Central memory CD4-positive, alpha-beta T cell (primary cell): ENCODE measurements at places on chromosomes 7 and 10.

- DNase-seq = no peak
Measured at GRCh38 chr7:35617041-35617440, 77.9 kb downstream of the HERPUD2 start.

GRCh38 chr10:60008816-60009215, 102.5 kb upstream of the CCDC6 start:
- DNase-seq = no peak

GRCh38 chr7:107854989-107855388, 36.0 kb upstream of the DLD start:
- DNase-seq = no peak

DNA sequence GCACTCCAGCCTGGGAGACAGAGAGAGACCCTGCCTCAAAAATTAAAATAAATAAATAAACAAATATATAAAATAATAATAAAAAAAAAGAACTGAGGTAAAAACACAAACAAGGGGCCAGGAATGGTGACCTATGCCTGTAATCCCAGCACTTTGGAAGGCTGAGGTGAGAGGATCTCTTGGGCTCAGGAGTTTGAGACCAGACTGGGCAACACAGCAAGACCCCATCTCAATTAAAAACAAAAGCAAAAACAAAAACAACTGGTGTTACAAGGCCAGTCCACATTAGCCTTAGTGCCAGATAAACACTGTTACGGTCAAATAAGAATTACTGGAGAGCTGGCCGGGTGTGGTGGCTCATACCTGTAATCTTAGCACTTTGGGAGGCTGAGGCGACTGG, 5.6 kb downstream of the POLR3A start:
- no peak for DNase-seq

DNA sequence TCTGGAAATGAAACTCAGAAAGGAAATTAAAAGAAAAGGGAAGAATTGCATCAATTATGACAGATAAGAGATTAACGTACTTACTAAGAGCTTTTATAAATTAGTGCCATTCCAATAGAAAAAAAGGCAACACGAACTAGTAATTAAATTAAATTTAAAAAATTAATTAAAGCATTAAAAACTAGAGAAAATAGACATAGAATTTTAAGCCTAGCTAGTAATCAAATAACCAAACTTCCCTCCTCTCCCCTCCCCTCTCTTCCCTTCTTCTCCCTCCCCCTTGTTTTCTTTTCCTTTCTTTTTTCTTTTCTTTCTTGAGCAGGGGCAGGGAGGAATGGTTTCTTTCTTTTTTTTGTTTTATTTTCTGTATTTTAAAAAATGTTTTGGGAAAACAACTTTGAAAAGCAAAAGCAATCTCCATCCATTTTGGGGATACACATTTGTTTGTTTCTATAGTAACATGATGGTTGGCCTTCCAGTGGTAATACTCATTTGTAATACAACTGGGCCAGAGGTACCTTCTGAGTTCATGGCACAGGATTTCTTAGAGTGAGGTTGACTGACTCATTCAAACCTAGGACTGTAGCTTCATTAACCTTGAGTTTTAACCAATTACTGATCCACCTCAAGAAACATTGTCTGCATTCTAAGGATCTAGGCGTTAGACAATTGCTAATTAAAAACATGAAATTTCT, 132.6 kb downstream of the ST7 start:
- DNase-seq = no peak

DNA sequence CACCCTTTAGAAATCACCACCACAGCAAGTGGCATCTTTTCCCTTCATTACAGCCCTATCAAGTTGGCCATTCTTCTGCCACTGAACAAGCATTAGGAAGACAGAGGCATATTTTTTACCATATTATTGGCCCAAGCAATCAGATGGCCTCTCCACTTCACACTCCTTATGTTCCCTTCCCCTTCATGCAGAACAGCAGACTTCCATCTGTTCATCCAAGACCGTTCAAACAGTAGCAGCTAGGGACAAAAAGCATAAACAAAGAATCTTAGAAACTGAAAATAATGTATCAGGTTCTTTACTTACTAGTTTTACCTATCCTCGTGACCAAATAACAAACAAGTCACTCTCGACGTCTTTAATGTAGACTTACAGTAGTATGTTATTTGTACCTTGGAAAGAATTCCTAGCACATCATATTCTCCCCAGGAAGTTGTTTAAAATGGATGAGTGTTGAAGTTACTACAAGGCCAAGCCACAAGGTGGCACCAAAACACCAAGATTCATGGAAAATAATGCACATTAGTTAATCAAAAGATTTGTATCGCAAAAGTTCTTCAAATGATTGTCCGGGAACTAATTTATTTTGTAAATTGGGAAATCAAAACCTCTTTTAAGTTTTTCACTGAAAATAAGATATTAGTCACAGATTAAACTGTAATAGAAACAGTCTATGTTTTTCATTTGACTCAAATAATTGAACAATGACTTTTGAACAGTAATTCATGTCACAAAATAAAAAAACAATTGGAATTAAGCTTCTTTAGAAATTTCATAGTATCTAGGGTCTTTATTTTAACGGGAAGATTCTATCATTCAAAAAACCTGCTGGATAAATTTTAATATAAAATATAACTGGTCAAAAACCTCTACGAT, 112.1 kb downstream of the VPS41 start:
- peak; percentile 29 for DNase-seq

DNA sequence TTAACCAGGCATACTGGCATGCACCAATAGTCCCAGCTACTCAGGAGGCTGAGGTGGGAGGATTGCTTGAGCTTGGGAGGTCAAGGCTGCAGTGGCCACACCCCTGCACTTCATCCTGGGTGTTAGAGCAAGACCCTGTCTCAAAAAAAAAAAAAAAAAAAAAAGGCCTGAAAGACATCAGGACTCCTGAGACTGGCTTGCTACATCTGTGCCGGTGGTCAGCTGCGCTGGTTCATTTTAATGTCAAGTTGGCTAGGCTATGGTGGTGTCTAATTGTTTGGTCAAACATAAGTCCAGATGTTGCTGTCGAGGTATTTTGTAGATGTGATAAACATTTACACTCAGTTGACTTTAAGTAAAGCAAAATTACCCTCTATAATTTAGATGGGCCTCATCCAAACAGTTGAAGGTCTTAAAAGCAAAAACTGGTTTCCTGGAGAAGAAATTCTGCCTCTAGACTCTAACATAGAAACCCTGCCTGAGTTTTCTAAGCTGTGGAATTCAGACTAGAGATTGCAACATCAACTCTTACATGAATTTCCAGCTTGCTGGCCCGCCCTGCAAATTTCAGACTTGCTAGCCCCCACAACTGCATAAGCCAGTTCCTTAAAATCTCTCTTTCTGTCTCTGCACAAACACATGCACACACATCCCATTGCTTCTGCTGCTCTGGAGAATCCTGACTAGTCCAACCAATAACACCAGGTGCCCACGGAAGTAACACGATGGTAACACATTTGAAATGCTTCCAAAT, 18.2 kb downstream of the MYOF start:
- no peak for DNase-seq

DNA sequence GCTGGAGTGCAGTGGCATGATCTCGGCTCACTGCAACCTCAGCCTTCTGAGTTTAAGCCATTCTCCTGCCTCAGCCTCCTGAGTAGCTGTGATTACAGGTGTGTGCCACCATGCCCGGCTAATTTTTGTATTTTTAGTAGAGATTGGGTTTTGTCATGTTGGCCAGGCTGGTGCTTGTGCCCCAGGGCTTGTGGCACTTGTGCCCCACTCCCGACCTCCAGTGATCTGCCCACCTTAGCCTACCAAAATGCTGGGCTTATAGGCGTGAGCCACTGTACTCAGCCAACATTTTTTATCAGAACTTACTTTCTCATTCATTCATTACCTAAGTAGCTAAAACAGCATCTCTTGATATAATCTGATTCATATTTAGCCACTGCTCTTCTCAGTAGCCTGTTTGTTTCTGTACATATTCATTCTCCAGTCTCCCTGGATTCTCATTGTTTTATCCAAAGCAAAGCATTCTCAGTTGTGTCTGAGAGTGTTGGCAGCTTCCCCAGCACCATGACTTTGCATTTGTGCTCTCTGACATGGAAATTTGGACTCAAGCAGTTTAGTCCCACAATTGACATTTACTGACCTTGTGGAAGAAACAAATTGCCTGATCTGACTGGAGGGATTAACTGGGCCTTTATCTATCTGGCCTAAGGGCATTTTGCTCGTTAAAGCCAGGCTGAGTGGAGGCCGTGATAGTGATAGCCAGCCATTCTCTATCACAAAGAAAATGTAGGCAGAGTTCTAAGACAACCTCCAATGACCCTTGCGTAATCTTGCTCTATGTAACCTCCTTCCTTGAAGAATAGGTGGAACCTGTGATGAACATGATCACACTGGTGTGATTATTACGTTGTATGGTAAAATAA, 44.9 kb downstream of the AKR1B15 start:
- DNase-seq = no peak

- DNase-seq = no peak
Measured at GRCh38 chr7:41732843-41733306, 30.0 kb upstream of the INHBA start.

DNA sequence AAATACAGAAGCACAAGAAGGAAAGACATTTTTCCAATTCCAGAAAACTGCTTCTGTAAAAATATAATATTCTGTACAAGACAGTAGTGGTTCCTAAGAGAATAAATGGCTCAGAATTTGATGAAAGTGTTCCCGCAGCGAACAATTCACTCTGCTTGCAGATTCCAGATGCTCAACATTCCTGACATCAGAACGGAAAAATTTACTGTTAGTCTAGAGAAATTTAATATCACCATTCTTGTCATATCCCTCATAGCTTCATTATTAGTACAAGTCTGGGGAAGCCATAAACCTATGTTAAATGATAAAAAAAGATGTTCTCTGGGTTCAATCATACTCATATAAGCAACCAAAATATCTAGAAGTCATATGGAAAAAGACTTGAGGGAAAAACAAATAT, 83.6 kb downstream of the MPP7 start:
- DNase-seq = no peak

- DNase-seq = no peak
Measured at GRCh38 chr7:29066641-29067040, 79.7 kb downstream of the CPVL start.

- DNase-seq = no peak
Measured at GRCh38 chr7:106737202-106737562, 76.2 kb upstream of the CCDC71L start.

DNA sequence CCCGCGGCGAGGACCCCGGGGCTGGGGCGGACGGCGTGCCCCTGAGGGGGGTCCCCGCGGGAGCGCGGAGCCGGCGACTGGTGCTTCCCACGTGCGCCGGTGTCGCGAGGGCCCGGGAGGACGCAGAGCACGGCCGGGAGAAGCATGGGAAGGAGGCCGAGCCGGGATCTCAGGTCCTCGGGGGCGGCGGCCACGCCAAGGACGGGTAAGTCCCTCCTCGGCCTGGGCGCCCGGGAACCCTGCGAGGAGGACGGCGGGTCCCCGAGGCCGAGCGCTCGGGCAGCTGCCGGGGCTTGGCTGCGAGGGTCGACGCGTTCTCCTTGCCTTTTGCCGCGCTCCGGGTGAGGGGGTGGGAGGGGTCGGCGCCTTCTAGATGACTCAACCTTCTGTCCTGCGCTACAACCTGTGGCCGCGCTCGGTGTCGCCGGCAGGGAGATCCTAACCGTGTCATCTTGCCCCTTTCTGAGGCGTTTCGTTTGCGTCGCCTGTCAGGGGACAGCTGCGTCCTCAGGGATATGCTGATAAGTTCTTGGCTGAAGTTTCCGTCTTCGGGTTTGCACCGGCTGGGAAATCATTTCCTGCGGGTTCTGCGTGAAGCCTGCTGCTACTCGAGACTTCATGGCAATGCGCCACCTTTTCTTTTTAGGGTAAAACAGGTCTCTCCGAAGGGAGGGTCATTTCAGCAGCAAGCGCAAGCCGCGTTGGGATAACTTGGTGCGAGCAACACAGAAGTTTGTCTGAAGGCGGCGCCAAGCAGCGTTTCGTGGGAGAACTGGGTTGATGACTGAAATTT, 529 bp downstream of the TASOR2 start:
- peak; percentile 70 for DNase-seq
